WTC11 (cell line): ENCODE measurements at places on chromosomes 11 and 22. TPM values are rescaled to one million over a fixed set of nuclear protein-coding genes. Genes with fewer than 3 reads are reported as not detected.

DNA sequence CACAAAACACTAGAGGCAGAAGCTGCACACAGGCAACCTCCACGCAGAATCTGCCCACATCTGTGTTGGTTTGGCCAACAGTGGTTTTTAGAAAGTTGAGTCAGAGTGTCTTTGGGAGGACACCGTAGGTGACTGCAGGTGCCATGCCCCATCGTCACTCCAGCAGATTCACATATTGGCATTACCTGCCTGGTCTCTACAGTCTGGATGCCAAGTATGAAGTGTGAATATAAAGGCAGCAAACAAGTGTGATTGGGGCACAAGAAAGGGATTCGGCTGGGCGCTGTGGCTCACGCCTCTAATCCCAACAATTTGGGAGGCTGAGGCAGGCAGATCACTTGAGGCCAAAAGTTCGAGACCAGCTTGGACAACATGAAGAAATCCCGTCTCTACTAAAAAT is 11.0 kb upstream of the FXYD2 start:
- no peak for DNase-seq

DNA sequence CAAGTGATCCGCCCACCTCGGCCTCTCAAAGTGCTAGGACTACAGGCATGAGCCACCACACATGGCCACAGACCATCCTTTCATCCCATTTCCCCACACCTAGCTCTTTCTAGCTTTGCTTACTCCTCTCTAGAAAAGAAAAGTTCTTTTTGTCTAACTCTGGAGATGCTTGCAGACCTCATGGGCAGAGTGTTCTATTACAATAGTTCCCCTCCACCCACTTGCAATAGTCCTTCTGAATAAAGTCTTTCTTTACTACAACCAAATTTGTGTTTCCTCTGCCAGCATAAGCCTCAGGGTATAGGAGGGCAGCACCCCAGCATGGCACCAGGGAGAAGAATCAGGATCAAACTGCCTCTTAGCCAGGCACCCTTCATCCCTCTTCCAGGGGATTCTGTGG is 18.8 kb upstream of the RTL6 start:
- DNase-seq, result no peak

DNA sequence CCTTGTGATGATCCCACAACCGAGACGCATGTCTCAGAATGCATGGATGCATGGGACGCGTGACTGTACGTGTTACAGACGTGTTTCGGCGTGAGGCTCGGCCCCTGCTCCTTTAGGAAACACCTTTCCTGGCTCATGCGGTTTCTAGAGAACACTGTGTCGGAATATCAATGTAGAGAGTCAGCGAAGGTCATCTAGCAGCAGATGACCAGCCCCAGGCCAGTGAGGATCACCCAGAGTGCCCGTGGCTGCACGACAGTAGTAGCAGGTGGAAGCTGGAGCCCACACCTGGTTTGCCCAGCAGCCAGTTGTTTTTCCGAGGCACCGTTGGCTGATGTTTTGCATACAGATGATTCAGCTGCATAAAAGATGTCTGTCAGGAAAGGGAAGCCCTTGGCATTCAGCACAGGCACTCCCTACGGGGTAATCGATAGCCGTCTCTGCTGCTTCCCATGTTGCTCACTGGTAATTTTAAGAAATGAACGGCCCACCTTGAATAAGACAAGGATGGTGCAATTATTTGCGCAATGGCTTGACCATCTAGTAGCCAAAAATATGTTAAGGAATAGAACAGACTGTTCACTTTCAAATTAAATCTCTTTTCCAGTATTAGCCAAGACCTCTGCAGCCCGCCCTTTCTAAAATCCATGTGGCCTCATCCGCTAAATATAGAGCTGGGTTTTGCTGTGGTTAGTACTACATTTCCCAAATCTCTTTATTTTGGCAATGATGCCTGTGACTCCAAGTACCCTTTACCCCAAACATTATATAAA is 1.1 kb upstream of the CLTCL1 start:
- no peak for DNase-seq

The OR8B12 gene
- not detected in 3 replicates for total RNA-seq

- no peak for DNase-seq
Observed at GRCh38 chr11:43920598-43921419, 21.6 kb upstream of the C11orf96 start.

The MMP13 gene
- not detected in 3 replicates for total RNA-seq

DNA sequence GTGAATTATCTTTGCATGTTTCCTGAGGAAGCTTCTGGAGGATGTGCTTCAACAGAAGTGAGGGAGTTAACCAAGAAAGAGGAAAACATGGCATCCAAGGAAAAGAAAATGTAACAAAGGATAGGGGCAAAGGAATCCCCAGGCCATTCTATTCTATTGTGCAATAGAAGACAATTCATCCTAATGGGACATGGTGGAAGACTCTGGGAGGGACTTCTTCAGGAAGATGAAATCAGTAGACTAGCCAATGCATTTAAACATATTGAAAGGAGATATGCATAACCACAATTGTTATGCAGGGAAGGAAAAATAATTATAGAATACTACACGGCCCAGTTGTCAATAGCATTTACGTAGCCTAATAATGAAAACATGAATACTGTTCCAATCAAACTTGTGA is 55.7 kb downstream of the THAP12 start:
- no peak for DNase-seq

The IGSF22 gene
- total RNA-seq, result 0.32 to 0.64 TPM (median 0.52 TPM) in 3 replicates

The OR5D13 gene
- total RNA-seq, result not detected in 3 replicates

The JAML gene
- 0.24 to 0.37 TPM in 2 of 3 replicates, not detected in the other for total RNA-seq

GRCh38 chr11:64894070-64894811 is 15.8 kb upstream of the EHD1 start:
- DNase-seq, result peak; percentile 95

The MYEOV gene
- 1.1 to 1.4 TPM (median 1.1 TPM) in 3 replicates for total RNA-seq

GRCh38 chr11:100647861-100648260 is 39.2 kb upstream of the ARHGAP42 start:
- no peak for DNase-seq

The RASD2 gene
- 2.5 to 3.1 TPM (median 3.0 TPM) in 3 replicates for total RNA-seq

The DRICH1 gene
- 0.21 to 0.32 TPM (median 0.26 TPM) in 3 replicates for total RNA-seq
